ENCODE measurements at places on chromosomes 7 and 10.

- no peak for DNase-seq
Measured at GRCh38 chr10:103582331-103583123, 89.0 kb downstream of the NEURL1 start.

DNA sequence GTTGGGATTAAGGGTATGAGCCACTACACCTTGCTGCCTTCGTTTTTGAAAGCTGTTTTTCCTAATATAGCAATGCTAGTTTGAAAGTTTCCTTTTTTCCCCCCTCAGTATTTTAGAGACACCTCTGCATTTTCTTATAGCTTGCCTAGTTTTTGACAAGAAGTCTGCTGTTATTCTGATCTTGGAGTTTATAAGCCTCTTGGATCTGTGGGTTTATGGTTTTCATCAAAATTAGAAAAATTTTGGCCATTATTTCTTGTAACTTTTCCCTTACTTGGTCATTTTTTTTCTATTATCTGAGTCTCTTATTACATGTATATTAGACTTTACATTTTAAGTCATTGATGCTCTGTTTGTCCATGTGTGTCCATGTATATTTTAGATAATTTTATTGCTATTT lies 57.2 kb downstream of the SHOC2 start:
- no peak for DNase-seq

GRCh38 chr7:49324040-49324439 lies 399.7 kb downstream of the CDC14C start:
- DNase-seq = no peak

- no peak for DNase-seq
Measured at GRCh38 chr10:71081912-71082311, 130.5 kb upstream of the UNC5B start.

- DNase-seq = no peak
Measured at GRCh38 chr10:47320812-47321211, 1.4 kb upstream of the GDF2 start.

DNA sequence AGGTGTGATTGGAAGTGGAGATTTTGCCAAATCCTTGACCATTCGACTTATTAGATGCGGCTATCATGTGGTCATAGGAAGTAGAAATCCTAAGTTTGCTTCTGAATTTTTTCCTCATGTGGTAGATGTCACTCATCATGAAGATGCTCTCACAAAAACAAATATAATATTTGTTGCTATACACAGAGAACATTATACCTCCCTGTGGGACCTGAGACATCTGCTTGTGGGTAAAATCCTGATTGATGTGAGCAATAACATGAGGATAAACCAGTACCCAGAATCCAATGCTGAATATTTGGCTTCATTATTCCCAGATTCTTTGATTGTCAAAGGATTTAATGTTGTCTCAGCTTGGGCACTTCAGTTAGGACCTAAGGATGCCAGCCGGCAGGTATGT lies 13.6 kb downstream of the STEAP2 start:
- no peak for DNase-seq

DNA sequence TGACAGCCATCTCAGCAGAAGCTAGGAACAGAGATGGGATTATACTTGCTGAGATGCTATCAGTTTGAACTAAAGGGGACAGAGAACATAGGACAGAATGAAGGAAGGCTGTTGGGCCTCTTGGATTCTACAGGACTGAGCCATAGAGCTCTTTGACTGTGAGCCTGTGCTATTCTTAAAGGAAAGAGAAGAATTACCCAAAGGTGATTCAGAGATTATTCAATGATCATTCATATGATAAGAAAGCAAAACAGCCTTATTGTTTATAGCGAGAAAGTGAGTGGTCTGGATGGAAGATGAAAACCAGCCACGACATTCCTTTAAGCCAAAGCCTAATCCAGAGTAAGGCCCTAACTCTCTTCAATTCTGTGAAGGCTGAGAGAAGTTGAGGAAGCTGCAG lies 69.7 kb upstream of the NEUROD6 start:
- no peak for DNase-seq

GRCh38 chr10:31124852-31125251 lies 93.2 kb upstream of the ZNF438 start:
- no peak for DNase-seq

DNA sequence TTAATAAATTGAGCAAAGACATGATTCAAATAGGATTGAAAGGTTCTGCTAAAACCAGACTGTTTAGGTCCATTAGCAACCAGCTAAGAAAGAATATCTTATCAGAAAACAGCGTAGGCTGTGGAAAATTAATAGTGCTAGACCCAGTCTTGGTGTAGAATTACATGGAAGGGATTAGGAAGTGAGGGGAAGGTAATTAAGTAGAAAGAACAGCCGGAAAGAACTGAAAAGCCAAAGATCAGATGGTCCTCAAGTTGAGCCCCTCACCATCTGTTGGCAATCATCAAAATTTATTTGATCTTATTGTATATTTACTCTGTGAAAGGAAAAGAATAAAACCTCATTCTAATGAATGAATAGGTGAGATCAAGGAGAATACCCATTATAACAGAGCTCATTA lies 50.1 kb downstream of the COL1A2 start:
- peak; percentile 32 for DNase-seq

DNA sequence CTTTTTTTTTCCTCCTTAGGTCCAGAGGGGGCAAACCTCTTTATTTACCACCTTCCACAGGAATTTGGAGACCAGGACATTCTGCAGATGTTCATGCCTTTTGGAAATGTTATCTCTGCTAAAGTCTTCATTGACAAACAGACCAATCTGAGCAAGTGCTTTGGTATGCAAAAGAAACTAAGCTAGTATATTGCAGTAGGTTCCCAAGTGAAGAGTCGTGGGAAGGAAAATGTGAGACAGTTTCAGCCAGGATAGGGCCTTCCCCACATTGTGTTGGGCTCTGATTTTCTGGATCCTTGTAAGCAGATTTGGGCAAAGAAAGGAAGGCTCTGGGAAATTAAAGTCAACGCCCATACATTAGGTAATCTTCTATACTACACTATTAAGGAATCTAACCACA lies 285.6 kb downstream of the USP6NL start:
- no peak for DNase-seq

- DNase-seq = no peak
Measured at GRCh38 chr7:144641389-144642044, 194.3 kb downstream of the TPK1 start.

- no peak for DNase-seq
Measured at GRCh38 chr10:31146491-31147209, 115.0 kb upstream of the ZNF438 start.

DNA sequence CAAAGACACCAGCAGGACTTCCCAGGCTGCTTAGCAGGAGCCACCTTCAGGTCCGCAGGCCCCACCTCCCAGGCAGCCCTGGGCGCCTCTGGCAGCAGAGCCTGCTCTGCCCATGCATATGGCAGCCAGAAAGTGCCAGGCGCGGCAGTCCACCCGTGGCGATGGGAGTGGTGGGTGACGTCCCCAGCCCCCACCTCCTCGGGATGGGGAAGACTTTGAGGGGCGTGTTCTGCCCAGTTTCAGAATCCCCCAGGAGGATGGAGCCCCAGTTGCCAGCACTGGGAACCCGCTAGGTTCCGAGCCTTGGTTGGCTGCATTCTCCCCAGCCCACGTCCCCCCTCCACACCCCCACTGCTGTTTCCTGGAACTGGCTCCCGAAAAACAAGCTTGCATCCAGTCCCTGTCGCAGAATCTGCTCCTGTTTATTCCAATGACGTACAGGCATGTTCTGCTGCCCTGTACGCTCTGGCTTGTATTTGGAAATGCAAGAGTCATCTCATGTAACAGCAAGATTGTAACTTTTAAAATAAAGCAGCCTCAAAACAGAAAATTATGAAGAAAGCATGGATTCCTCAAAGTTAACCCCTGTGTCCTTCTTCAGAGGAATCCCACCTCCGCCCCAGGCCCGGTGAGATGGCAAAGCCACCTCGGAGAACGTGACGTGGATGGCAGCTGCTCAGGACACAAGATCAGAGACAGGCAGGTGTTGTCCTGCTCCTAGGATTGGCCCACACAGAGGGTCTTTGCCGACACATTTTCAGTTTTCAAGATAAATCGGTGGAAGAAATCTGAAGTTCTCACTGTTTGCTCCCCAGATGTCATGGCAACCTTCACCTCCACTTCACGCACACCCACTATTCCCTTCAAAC lies 87.8 kb upstream of the PPP2R2D start:
- no peak for DNase-seq

DNA sequence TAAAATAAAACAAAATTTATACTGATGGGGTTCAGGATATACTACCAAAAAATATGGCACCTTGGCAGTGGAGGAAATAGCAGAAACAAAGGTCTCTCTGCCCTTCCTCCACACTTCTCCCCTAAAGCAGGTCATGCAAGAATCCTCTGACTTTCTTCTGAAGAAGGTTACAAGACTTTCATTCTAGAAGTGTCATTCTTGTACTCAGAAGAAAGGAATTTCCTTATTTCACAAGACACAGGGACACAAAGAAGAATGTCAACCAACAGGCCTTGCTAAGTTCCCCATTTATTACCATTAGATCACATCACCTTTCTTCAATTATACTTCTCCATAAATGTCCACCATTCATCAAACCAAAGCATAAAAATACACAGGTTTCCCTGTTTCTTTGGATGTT lies 470.2 kb downstream of the PAXIP1 start:
- DNase-seq = no peak

DNA sequence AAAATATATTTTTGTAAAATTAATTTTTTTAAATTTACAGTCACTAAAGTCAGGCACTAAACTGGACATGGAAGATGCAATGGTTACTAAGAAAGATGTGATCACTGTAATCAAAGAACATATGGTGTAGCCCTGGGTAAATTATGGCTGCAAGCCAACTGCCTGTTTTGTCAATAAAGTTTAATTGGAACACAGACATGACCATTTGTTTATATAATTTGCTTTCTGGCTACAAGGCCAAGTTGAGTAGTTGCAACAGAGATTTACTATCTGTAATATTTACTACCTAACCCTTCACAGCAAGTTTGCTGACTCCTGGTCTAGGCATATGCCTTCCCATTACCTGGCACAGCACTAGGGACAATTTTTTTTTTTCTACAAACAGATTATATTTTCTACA lies 448.9 kb downstream of the ADRA2A start:
- DNase-seq = no peak

GRCh38 chr7:23003505-23004246 lies 10.3 kb downstream of the HYCC1 start:
- no peak for DNase-seq

- no peak for DNase-seq
Measured at GRCh38 chr10:125132344-125132743, 28.0 kb downstream of the CTBP2 start.

DNA sequence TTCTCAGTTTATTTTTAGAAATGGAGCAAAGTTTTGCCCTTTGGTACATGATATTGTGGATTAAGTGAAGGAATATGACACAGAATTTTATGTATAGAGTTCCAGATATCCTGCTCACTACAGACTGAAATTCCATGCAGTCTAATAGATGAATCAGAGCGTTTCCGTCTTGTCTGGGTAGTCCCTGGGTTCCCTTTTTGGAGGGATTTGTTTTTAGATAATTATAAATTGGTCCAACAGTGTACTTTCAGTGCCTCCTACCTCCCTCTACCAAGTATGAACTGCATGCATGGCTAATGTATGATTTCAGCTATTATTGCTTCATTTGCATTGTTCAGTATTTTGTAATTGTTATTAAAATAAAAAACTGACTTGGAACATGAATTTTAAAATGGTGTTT lies 74.4 kb downstream of the SEPTIN7 start:
- no peak for DNase-seq

DNA sequence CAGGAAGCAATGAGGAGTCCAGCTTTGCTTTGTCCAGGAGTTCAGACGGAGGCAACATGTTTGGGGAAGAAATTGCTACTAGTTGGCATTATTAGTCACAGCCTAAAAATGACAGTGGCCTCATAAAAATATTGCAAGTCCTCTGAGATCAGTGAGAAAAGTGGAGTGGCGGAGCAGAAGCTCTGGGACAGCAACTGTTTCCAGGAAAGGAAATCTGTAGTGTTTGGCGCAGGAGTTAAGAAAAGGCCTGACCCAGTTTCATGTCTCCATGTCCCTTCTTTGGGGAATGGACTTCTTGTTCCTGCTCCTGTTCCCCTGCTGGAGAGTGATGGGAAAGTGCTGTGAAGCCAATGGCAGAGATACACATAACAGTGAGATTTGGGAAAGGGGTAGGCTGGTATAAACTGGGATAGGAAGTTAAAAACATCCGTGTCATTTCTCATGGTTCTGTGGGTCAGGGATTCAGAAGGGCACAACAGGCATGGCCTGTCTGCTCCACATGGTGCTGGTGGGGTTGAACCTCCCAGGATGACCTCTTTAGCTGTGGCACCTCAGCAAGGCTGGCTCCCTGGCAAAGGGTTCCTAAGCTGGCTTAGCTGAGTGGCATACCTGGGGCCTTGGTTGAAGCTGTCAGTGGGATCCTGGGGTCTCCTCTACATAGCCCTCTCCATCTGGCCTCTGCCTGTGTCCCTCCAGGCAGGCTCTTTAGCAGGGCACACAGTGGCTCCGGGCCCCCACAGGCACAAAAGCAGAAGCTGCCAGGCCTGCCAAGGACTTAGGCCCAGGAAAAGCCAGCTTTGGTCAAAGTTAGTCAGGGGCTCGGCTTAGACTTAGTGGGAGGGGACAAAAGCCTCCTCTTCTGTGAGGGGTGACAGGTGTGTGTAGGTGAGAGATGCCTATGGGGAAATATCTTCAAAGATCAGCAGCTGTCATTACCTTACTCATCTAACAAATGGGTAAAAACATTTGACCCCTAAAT lies 77.7 kb downstream of the WDFY4 start:
- DNase-seq = no peak

DNA sequence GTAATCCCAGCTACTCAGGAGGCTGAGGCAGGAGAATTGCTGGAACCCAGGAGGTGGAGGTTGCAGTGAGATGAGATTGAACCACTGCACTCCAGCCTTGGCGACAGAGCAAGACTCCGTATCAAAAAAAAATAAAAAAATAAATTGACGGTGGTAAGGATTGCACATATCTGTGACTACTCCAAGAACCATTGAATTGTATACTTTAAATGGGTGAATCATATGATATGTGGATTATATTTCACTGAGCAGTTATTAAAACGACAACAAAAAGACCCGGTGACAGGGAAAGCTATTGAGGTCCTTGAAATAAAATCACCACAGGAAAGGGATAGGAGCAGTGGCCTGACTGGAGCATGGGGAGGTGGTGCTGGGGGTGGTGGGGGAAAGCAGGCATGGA lies 31.2 kb upstream of the COMTD1 start:
- DNase-seq = no peak

DNA sequence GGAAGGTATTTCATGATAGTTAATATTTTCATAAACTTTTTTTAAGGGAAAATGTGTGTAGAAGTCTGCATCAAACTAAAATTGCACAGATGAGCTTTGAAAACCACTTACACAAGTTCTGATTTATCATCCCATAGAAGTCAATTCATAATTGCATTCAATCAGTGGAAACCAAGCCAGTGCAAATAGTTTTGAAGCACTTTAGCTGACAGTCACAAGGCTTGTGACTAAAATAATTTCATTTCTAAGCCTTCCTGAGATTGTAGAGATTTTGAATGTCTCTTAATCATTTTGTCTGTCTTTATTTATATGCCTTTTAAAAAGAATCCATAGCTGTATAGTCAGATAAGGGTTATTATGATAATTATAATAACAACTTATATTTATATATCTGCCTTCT lies 41.4 kb downstream of the EXOC4 start:
- DNase-seq = no peak

GRCh38 chr7:131897016-131897789 lies 340.8 kb upstream of the PODXL start:
- no peak for DNase-seq

All from NCI-H1694 treated with DMSO at 0.1 percent for 48 hours (cell line).